ENCODE measurements at places on chromosomes 11 and 22. TPM values are rescaled to one million over a fixed set of nuclear protein-coding genes. Genes with fewer than 3 reads are reported as not detected.

The DCPS gene
- polyA plus RNA-seq, result 10.6 TPM

The TRIM49 gene
- not detected for polyA plus RNA-seq

The OR9Q1 gene
- not detected for polyA plus RNA-seq

The PDGFD gene
- polyA plus RNA-seq, result 18.1 TPM

The CYP2D6 gene
- polyA plus RNA-seq, result 6.5 TPM

The HTR3B gene
- polyA plus RNA-seq, result 0.34 TPM

The TPBGL gene
- polyA plus RNA-seq, result 0.39 TPM

The WNT7B gene
- polyA plus RNA-seq, result 0.33 TPM

The SLC16A8 gene
- 2.3 TPM for polyA plus RNA-seq

The UBQLN3 gene
- polyA plus RNA-seq, result not detected

The TMEM121B gene
- 1.1 TPM for polyA plus RNA-seq

The FKBP2 gene
- 79.3 TPM for polyA plus RNA-seq

The NAGA gene
- 26.9 TPM for polyA plus RNA-seq

The ZFP91 gene
- polyA plus RNA-seq, result 51.5 TPM

The CNTN5 gene
- 0.70 TPM for polyA plus RNA-seq

The DDX10 gene
- polyA plus RNA-seq, result 17.8 TPM

The PDGFB gene
- polyA plus RNA-seq, result 7.4 TPM

The EFCAB6 gene
- polyA plus RNA-seq, result 1.5 TPM

The UPK3A gene
- polyA plus RNA-seq, result 113 TPM

The OR2AG2 gene
- 0.06 TPM for polyA plus RNA-seq

The OR5T3 gene
- not detected for polyA plus RNA-seq

The SOX6 gene
- polyA plus RNA-seq, result 44.1 TPM

The CATSPER1 gene
- polyA plus RNA-seq, result not detected

The DYNC2H1 gene
- 10.2 TPM for polyA plus RNA-seq

The OR52A1 gene
- not detected for polyA plus RNA-seq

The GDPD4 gene
- polyA plus RNA-seq, result 5.1 TPM

The ACRV1 gene
- 0.27 TPM for polyA plus RNA-seq

The OR51I1 gene
- polyA plus RNA-seq, result not detected

The OR51S1 gene
- polyA plus RNA-seq, result not detected

The OPCML gene
- 1.4 TPM for polyA plus RNA-seq

The LMO1 gene
- 0.12 TPM for polyA plus RNA-seq

The OR5A1 gene
- polyA plus RNA-seq, result under 0.01 TPM

The MUS81 gene
- polyA plus RNA-seq, result 62.1 TPM

The NFAM1 gene
- 1.8 TPM for polyA plus RNA-seq

The FOLH1 gene
- 322 TPM for polyA plus RNA-seq

The FXYD2 gene
- polyA plus RNA-seq, result 4.4 TPM

The OR51B4 gene
- polyA plus RNA-seq, result 0.07 TPM

The GRIA4 gene
- polyA plus RNA-seq, result 7.3 TPM

The SEC14L6 gene
- 1.2 TPM for polyA plus RNA-seq

The MS4A8 gene
- 112 TPM for polyA plus RNA-seq

The CD3E gene
- 9.1 TPM for polyA plus RNA-seq

The SESN3 gene
- 37.2 TPM for polyA plus RNA-seq

The NPAS4 gene
- 1.7 TPM for polyA plus RNA-seq

The TPH1 gene
- 16.1 TPM for polyA plus RNA-seq

The C11orf58 gene
- 172 TPM for polyA plus RNA-seq

The SLC25A18 gene
- 0.46 TPM for polyA plus RNA-seq

The ARFGAP3 gene
- polyA plus RNA-seq, result 70.8 TPM

The LARGE1 gene
- 17.8 TPM for polyA plus RNA-seq

The HBB gene
- polyA plus RNA-seq, result 175 TPM

The MPZL2 gene
- 32.8 TPM for polyA plus RNA-seq

The KCNQ1OT1 gene
- polyA plus RNA-seq, result 2.8 TPM

The CCND1 gene
- 74.0 TPM for polyA plus RNA-seq

The SOX10 gene
- 8.8 TPM for polyA plus RNA-seq
